Fibroblast of skin of abdomen (primary cell): ENCODE measurements at places on chromosomes 12 and 14.
A peak's percentile ranks its signal among the peaks of the same experiment; 100 is the strongest.

- DNase-seq, result no peak
Observed at GRCh38 chr12:108356835-108357806, 18.0 kb upstream of the CMKLR1 start.

- no peak for DNase-seq
Observed at GRCh38 chr12:7125632-7126227, 3.0 kb downstream of the RBP5 start.

- no peak for DNase-seq
Observed at GRCh38 chr14:59247801-59248584, 59.5 kb downstream of the DAAM1 start.

DNA sequence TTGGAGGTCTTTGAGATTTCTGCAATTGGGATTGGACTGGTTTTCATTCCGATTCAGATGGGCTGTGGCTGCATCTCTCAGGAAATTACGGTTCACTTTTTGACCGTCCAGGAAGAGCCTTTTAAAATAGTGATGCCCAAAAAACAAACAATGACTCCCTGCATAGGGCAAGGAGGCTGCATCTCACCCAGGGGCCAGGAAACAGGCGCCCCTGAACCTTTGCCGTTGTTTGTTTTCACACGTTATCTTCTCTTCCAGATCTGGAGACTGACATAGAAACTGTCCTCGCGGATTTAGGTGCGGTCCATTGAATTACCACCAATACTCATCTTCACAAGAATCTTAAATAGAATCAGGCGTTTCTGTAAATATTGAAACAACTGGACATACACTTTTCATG lies 66.0 kb downstream of the FLRT2 start:
- DNase-seq, result no peak

GRCh38 chr12:24902511-24903328 lies 46.2 kb downstream of the BCAT1 start:
- DNase-seq, result peak; percentile 53

- no peak for DNase-seq
Observed at GRCh38 chr12:64608901-64609535, 1.3 kb upstream of the RASSF3 start.

- DNase-seq, result no peak
Observed at GRCh38 chr14:52923902-52924575, 26.8 kb downstream of the FERMT2 start.

- DNase-seq, result no peak
Observed at GRCh38 chr14:101708853-101709532, 52.5 kb upstream of the PPP2R5C start.

DNA sequence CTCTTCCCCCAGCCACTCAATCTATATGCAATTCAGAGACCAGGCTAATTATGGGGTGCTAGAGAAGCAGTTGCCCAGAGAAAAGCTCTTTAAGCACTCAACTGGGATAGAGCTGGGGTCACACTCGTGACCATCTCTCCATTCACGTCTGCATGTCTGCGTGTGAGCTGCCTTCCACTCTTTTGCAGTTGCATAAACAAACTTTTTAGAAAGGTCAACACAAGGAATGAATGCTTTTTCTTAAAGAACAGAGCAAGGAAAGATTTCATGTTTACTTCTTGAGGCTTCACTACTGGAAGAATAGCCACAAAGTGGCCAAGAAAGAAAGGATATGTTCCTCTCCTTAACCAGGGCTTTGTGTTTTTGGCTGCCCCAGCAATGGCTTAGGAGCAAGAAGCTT lies 151.1 kb downstream of the SAMD4A start:
- no peak for DNase-seq
